HAP-1 (cell line): ENCODE measurements at places on chromosomes 5 and 9.

DNA sequence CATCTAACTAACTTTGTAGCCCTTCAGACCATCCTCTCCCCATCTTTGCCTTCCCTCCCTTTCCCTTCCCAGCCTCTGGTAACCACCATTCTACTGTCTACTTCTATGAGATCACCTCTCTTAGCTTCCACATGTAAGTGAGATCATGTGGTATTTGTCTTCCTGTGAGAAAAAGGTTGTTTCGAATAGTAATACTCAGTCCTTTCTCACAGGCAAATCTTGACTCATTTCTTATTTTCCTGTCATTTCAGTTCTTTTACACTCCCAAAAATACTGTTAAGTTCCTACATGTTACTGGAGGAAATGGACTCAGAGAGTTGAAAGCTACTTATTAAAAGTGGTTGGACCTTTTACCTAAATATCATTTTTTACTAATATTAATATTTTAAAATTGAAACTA is 82.1 kb downstream of the SLF1 start:
- no peak for DNase-seq

GRCh38 chr5:8944005-8944404 is 601.9 kb downstream of the SEMA5A start:
- DNase-seq = no peak

- DNase-seq = no peak
Observed at GRCh38 chr5:139675213-139675612, 27.1 kb downstream of the CXXC5 start.

DNA sequence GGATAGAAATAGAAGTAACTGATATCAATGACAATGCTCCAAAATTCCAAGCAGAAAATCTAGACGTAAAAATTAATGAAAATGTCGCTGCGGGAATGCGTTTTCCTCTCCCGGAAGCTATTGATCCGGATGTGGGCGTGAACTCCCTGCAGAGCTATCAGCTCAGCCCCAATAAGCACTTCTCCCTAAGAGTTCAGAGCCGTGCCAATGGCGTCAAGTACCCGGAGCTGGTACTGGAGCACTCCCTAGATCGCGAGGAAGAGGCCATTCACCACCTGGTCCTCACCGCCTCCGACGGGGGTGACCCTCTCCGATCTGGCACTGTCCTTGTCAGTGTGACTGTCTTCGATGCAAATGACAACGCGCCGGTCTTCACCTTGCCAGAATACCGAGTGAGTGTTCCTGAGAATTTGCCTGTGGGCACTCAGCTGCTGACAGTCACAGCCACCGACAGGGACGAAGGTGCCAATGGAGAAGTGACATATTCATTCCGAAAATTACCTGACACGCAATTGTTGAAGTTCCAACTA is 818 bp downstream of the PCDHGA10 start:
- no peak for DNase-seq

DNA sequence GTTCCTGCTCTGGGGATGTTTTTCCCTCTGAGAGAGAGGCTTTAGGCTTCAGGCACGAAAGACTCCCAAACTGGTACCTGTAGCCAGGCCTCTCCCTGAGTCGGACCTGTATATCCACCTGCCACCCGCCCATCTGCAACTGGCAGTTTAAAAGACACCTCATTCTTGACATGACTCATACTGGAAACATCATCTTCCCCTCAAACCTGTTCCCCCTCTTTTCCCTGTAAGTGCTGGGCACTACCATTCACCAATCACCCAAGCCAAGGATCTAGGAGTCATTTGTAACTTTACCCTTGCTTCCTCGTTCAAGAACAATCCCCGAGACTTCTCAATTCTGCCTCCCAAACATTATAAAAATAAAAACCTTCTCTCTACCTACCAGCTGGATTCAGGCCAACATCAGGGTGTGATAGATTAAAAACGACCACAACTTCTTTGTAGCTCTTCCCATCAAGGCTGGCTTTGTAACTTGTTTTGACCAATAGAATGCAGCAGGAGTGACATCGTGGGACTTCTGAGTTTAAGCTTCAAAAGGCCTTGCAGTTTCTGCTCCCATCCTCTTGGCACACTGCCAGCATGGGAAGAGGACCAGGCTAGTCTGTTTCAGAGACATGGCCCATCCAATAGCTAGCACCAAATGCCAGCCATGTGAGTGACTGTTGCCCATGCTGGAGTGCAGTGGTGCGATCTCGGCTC is 1.8 kb upstream of the WDR31 start:
- DNase-seq = no peak

- DNase-seq = no peak
Observed at GRCh38 chr5:59282726-59283125, 610.8 kb downstream of the PDE4D start.

DNA sequence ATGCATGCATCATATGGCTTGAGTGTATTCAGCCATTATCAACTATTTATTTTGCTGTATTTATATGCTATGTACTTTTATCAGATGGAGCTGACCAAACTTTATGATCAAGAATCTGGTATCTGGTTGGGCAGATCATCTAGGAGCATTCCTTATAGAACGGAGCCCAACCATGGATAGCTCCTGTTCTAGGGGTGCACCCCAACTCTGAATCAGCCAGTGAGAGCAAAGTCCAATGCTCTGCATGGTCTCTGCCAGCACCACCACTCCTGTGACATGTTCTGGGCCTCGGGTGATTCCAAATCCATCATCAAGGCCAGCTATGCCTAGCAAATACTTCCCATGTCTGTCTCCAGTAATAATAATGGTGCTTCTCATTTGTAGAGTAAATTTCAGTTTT is 517.5 kb downstream of the AGTPBP1 start:
- no peak for DNase-seq

GRCh38 chr5:9932770-9933169 is 302.6 kb upstream of the TAS2R1 start:
- no peak for DNase-seq

DNA sequence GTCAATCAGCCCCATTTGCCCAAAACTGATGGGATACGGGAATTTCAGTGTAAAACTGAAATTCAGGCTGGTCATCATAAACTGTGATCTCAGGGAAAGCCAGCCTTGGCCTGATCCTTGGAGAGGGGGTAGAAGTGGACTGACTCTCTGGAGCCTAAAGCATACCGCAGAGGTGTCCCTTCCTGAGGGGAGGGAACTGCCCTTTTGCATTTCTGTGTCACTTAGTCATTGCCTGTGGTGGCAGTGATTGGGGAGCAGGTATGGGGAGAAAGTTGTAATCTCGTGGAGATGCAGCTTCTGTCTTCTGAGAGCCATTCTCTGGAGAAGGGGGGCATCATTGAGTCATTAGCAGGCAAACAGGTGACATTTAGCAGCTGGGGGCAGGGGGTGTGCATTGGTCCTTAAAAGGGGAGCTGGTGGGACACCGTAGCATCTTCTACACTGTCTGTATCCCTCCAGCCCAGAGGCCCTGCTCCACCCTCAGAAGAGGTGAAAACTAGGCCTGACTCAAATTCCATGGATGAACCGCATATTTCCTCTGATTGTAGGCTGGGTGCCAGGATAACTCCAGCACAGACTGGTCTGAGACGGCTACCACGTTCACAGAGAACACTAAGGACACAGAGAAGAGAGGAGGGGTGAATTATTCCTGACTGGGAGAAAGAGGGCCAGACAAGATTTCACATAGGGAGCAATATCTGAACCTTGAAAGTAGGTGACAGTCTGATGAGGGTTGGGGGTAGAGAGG is 143.3 kb downstream of the SEC61B start:
- DNase-seq = no peak

DNA sequence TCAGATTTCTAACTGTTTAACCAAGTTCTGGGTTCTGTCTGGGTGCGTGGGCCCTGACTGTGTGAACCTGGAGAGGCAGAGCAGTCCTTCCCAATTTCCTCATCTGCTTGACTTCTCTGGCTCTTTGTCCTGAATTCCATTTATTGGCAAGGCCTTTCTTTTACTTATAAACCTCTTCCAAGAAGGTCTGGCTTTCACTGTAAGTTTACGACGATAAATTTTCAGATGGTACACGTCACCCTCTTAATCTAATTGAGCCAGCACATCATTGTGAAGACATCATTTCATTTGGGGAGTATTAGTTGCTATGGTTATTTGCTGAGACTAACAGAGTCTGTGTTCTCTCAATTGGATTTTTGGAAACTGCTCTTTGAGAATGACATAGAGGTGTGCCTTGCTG is 92.4 kb downstream of the ARHGAP26 start:
- no peak for DNase-seq

GRCh38 chr5:78497573-78498533 is 137.4 kb downstream of the SCAMP1 start:
- DNase-seq = no peak

DNA sequence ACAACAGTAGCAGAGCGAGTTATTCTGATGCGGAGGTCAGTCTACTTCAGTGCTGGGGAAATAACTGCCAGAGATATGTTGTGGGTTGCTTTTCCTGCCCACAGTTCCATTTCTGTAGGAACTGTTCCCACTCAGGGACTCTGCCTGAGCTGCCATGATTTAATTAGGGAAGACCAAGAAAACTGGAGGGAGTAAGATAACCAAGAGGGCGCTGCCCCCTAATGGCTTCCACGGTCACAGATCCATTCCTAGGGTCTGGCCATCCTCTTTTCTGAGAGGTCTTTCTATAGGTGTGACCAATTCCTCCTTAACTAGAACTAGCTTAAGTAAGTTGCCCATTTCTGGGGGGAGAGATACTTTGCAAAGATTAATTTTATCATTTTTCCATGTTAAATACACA is 125.9 kb downstream of the APBA1 start:
- DNase-seq = peak; percentile 53

DNA sequence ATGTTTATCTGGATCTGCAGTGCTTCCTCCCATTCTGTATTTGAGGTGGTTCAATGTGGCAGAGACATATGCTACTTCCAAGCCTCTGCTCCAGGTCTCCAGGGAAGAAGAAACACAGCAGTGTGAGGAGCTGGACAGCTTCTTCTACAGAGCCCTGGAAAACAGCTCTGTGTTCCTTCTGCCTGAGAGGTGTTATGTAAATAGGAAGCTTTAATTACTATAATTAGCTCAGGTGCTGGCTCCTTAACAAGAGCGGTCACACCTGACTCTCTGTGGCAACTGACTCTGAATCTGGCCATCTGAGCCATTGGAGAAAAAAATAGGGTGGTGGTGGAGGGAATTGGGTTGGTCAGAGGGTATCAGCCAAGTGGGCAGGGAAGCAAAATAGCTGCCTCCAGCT is 332.4 kb upstream of the BRINP1 start:
- DNase-seq = no peak

DNA sequence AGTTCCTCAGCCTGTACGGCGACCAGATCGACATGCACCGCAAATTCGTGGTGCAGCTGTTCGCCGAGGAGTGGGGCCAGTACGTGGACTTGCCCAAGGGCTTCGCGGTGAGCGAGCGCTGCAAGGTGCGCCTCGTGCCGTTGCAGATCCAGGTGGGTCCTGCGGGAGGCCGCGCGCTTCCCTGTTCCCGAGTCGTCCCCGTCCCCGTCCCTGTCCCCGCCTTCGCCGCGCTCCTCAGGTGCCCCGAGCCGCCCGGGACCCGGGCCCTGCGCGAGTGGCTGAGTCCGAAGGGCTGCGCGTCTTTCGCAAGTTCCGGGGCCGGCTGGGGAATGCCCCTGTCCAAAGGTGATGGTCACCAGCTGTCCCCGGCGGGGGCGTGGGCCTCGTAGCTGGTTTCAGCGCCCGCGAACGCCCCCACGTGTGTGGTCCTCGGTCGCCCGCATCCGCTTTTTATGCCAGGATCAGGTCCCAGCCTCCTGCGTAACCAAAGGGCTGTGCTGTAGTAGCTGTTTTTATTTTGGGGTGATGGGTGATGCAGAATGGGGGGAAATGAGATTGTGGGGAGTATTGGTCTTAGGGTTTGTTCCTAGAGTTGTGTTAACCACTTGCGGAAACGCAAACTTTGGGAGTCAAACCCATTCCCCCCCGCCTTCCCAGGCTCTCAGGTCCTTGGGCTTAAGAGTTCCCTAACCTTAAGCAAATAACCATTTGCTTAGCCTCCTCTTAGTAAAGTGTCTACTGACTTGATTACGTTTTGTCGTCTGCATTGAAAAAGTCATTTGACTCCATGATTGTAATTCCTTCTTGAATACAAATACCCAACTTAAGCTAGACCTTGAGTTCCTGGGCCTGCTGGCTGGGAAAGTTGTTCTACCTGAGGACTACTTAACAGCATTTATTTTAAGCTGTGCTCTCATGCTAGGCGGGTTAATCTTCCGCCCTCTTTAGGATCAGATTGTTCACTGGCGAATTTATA is 663 bp downstream of the ISOC1 start:
- DNase-seq = peak; percentile 66

DNA sequence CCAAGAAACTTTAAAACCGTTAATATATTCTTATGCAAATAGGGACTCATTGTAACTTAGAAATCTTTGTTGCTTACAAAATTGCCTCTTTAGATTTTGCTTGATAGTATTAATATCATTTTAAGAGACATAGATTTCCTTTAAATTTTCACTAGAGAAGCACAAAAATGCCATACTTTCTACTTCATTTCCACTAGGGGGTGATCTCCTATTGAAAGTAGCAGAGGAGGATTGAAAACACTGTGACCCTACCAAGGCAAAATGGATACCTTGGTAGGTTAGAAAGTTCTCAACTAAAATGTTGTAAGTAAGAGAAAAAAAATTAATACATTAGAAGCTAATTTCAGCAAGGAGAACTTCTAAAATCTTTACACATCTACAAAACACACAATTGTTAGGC is 204.9 kb downstream of the CHSY3 start:
- DNase-seq = no peak

DNA sequence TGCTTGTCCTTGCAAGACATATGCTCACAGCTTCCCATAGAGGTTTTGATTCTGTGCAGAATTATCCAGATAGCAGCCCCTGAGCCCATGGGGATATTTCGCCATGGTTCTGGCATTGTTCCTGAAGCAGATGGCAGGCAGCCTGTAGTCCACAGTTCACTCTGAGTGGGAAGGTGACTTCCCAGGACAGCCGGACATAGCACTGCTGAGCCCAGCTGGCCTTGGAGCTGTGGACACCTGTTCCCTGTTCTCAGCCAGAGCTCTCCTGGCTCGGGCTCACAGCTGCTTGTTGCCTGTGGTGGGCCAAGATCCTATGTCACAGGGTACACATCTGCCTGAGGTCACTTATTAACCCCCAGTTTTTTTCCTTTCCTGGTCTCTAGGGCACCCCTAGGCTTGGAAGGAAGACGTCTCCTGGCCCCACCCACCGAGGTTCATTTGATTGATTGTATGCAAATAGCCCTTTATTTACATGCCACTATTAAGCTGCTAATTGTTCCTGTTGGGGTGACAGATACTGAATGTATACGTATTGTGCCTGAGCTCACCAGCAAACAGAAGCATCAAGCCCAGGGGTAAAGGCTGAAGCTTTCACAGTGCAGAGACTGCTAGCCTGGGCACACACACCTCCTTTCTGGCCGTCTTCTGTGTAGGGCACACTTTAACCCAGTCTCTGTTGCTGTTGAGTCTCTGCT is 96.6 kb upstream of the DMRT1 start:
- DNase-seq = no peak

GRCh38 chr5:128002425-128002824 is 81.1 kb upstream of the SLC12A2 start:
- DNase-seq = no peak

GRCh38 chr9:31574006-31574765 is 810.3 kb upstream of the ACO1 start:
- DNase-seq = no peak

DNA sequence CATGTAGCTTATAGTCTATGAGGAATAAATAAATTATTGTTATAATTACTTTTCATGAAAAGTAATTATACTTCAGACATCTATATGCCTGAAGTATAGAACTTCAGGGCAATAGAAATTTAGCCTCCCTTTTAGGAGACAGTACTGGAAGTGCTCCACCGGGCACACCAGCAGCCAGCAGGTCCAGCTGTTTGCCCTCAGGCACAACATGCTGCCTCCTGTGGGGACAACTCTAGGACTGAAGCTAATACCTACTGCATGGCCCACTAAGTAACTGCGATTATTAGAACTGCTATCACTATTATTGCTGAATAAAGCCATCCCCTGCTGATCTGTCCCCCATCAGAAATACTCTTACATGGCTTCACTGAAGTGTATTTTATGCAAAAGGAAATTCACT is 329.6 kb downstream of the MED10 start:
- DNase-seq = no peak
